ENCODE measurements at places on chromosomes 5 and 9.
A peak's percentile ranks its signal among the peaks of the same experiment; 100 is the strongest.

DNA sequence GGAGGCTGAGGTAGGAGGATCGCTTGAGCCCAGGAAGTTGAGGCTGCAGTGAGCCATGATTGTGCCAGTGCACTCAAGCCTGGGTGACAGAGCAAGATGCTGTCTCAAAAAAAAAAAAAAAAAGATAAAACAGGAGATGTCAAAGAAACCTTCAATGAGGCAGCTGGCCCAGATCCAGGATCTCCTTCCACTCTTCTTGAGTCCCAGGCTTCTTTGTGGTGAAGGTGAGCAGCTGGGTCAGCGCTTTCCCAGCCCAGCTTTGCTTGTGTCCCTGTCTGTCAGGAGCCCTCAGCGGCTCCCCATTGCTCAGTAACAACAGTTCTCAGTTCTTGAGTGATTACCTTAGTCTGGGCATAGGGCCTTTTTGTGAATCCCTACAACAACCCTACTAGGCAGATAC lies 69.4 kb upstream of the PSD2 start:
- DNase-seq = no peak

- no peak for DNase-seq
Observed at GRCh38 chr9:35510383-35510753, 20.5 kb downstream of the RUSC2 start.

DNA sequence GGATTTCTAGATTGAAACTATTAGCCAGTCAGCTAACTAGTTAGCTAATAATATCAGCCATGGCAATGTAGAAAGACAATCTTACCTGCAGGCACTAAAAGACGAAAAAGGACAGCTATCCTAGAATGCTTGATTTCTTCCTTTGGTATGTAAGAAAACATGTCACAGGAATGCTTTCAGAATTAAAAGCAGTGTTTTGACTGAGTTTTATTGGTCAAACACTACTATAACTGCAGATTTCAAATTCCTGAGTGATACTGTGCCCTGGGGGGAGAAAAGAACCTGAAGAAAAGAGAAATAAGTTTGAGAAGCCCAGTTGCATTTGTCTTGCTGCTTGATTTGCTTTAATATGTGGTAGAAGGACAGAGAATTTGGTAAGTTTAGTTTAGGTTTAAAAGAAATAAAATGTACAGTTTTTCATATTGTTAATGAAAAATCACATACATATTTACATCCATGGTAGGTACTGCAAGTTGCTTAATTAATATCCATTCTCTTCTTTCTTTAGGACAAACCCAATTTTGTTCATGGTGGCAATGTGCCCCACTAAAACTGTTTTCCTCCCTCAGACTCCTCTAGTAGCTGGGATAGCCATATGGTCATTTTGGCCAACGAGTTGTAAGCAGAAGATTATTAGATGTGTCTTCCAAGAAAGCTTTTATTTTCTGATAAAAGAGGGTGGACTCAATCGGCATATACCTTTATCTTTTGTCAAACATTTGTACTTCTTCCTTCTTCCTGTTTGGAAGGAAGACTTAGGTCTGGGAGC lies 4.3 kb upstream of the FAM169A start:
- DNase-seq = no peak

DNA sequence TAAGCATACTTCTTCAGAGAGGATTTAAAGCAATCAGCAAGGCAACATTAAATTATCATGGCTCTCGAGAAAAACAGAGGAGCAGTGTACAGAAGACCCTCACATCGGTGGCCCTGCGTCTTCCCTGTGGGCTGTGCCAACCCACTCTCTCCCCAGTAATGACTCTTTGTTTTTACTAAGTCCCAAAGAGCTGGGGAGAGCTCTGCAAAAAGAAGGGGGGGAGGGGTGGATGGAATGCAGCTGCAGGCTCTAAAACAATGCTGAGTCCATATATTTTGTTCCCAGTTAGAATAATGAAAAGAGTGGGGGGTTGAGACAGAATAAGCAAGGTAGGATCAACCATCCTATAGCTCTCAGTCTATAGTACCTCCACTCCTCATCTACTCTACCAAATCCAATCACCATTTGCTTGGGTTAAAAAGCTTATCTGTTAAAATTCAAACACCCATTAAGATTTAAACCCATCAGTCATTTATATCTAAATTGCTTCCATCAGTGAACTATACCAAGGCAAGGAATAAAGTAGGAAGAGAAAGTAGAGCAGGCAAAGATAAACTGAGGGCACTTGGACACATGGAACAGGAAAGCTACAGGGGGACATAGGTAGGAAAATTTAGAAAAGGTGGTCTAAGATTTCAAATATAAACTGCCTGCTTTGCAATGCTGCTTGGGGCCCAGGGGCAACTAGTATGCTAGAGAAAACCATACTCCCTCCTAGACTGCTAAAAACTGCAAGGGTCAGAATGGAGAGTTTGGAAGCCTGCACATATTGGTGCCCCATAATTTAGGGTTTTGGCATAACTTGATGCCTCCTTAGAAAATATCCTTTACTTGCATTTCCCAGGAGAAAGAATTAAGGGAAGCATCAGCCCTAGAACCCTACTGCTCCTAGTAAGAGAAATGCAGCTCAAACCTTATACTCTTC lies 20.6 kb downstream of the ELL2 start:
- no peak for DNase-seq

GRCh38 chr5:68353605-68354004 lies 138.0 kb downstream of the PIK3R1 start:
- DNase-seq = no peak

GRCh38 chr9:135648494-135649410 lies 9.4 kb upstream of the GLT6D1 start:
- no peak for DNase-seq

DNA sequence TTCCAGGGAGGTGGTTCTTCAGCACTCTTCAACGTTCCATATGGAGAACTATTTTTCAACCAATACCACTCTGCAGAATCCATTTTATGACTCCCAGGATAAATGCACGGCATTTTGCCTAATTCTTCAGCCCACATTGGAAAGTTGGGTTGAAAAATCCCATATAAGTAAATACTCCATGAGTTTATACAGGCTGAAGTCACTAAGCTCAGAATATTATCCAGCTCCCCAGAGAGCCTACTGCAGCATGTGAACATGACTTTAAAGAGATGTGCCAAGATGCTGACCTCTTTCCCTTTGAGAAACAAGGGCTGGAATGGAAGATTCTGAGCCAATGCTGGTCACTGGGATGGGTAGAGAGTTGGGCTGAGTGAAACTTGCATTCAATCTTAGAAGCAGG lies 111.9 kb upstream of the SLIT3 start:
- no peak for DNase-seq

GRCh38 chr5:168147106-168147505 lies 144.3 kb upstream of the WWC1 start:
- DNase-seq = no peak

GRCh38 chr9:127361561-127361960 lies 35.4 kb upstream of the SLC2A8 start:
- no peak for DNase-seq

- DNase-seq = no peak
Observed at GRCh38 chr9:108537756-108538155, 318.0 kb downstream of the ACTL7B start.

GRCh38 chr5:110038297-110038997 lies 348.7 kb downstream of the MAN2A1 start:
- DNase-seq = no peak

DNA sequence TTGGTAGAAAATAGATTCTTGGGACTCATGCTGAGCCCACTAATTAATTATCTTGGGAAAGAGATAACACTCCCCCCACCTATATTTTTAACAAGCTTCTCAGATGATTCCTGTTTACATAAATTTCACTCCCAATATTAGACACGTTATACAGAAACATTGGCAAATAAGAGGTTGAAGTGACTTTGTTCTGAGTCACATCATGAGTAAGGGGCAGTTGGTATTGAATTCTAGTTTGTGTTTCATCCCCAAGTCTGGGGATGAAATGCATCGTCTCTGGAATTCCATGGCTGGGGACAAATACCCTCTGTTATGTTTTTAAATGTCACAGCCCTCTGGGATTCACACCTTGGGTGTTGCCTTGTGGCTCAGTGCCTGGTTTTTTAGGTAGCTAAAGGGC lies 41.0 kb downstream of the BASP1 start:
- DNase-seq = peak; percentile 61

- no peak for DNase-seq
Observed at GRCh38 chr5:15737871-15738664, 238.1 kb downstream of the FBXL7 start.

DNA sequence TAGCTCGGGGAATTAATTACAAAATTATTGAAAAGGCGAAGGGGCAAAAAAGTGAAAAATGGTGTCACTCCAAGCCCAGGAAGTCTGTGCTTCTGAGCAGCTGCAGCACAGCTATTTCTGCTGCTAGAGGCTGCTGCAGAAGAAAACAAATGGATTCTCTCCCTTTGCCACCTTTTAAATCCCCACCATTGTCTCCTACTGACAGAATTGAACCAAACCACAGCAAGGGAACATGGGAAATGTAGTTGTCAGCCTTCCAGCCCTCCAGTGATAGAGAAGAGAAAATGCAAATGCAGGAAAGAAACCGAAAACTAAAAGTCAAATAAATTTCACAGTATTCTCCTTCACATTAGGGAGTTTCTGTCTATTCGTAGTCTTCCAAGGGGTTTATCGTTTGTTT lies 33.4 kb upstream of the CDC42SE2 start:
- no peak for DNase-seq

- no peak for DNase-seq
Observed at GRCh38 chr9:6689893-6690674, 44.6 kb upstream of the GLDC start.

DNA sequence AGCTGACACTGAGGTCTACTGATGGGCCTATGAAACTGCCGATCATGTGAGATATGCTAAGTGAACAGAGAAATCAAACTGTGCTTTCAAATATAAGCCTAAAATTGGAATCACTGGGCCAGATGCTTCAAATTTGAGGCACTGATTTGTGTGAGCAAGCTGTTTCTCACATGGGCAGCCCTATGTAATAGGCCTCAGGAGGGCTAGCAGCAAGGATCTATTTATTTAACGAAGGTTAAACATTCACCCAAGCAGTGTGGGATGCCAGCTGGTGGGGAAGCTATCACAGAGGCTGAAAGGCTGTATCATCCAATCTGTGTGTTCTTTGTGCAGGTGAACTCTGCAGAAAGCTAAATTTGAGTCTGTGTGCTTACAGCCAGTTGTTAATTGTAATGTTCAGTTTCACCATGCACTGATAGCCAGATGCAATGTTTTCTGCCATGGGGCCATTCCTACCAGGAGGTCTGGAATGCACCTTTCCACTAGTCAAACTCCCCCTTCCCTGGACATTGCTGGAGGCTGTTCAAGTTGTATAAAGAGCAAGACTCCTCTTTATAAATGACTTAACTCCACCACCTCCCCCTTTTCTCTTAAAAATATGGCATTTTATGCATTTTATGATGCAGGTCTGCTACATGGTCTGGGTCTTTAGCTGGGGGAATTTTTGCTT lies 228.9 kb downstream of the SH3GL2 start:
- no peak for DNase-seq

DNA sequence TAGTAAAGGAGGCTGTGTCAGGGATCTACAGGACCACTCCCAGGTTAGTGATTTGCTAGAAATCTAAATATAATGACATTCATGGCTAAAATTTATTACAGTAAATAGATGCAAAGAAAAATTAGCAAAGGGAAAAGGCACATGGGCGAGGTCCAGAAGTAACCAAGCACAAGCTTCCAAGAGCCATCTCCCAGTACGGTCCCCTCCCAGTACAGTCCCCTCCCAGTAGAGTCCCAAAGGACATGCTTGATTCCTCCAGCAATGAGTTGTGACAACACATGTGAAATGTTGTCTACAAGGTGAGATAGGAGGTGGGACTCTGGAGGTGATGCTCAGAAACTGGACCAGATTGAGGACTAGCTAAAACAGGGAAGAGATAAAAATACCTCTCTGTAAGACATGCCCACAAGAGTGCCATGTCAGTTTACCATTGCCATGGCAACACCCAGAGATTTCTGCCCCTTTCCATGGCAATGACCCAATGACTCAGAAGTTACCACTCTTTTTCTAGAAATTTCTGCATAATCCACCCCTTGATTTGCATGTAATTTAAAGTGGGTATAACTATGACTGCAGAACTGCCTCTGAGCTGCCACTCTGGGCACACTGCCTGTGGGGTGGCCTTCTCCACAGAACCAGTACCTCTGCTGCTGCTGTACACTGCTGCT lies 27.9 kb upstream of the CEMIP2 start:
- DNase-seq = no peak

DNA sequence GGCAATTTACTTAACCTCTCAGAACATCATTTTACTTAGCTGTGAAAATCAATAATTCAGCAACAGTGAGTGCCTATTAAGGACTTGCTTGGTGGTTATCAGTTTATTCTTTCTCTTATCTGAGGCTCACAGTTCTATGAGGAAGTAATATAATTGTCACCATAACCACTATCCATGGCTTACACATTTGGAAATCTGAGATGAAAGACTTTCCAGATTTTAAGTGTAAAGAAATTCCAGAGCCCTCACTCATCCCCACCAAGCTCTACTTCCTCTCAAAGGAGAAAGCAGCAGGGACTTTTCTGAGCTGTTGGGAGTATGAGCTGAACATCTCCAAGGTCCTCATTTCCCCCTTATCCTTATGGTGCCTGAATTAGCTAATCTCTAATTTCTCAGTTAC lies 321.5 kb downstream of the FBXL7 start:
- peak; percentile 55 for DNase-seq

DNA sequence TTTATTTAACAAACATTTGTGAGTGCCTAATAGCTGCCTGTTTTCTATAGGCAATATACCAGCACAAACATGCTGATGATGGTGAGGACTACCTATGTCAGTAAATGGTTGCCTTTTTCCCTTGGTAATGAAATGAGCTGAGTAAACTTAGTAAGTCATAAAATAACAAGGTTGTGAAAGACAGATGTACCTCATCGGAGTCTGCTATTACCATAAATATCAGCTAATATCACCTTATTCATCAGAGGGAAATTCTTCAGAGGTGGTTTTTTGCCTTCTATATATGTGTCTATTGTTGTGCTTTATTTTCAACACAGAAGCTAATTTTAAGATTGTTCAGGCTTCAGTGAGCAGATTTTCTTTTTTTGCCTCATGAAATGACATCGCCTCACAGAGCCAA lies 1040.5 kb downstream of the DTWD2 start:
- DNase-seq = no peak

GRCh38 chr5:88820581-88820980 lies 62.4 kb downstream of the MEF2C start:
- DNase-seq = no peak

GRCh38 chr9:121353241-121354061 lies 16.6 kb downstream of the STOM start:
- no peak for DNase-seq

GRCh38 chr9:131622523-131622922 lies 77.2 kb downstream of the PRRT1B start:
- no peak for DNase-seq

- no peak for DNase-seq
Observed at GRCh38 chr9:133247632-133248031, 27.4 kb downstream of the ABO start.
